ENCODE measurements at places on chromosomes 1 and 21.

DNA sequence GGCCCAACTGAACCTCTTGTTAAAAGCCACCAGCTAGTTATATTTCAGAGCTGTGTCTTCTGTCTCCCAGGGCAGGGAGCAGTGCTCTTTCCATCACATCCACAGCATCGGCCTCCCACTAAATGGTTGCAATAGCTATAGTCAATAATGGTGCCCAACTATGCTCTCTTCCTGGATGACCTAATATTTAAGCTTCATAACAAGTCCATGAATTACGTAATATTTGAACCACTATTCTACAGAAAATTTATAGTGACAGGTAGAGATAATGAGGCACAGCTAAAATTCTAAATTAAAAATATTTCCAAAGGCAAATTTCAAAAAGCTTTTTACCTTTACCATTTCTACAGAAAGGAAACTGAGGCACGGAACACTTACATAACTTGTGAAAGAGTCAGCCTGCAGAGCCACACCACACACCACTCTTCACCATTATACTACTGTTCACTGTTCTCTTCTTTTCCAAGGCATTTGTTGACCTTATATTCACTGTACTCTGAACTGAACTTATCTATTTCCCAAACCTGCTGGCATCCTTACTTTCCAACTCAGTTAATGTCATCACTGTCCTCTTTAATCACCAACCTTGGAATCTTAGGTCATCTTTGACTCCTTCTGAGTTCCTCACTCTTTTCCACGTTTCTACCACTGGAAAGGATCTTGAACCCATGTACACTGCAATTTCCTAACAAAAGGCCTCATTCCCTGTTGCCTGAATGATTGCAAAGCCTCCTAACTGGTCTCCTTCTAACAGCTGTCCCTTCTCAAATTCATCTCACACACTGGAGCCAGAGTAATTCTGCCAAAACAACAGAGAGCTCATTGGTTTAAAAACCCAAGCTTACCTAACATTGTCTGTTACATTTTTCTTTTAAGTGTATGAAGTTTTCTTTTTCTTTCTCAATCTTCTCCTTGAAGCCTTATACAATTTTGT, 85.5 kb downstream of the DDAH1 start:
- no peak for DNase-seq

GRCh38 chr1:94783342-94784189, 36.6 kb upstream of the SLC44A3 start:
- DNase-seq: peak; percentile 75

- no peak for DNase-seq
Observed at GRCh38 chr1:112083487-112083886, 94.0 kb upstream of the KCND3 start.

GRCh38 chr1:83058327-83058726, 940.6 kb downstream of the TTLL7 start:
- no peak for DNase-seq

- DNase-seq: no peak
Observed at GRCh38 chr1:11484321-11484655, 5.3 kb downstream of the DISP3 start.

- DNase-seq: no peak
Observed at GRCh38 chr21:21828130-21828529, 829.9 kb downstream of the NCAM2 start.

GRCh38 chr1:216598448-216598847, 124.8 kb downstream of the ESRRG start:
- no peak for DNase-seq

DNA sequence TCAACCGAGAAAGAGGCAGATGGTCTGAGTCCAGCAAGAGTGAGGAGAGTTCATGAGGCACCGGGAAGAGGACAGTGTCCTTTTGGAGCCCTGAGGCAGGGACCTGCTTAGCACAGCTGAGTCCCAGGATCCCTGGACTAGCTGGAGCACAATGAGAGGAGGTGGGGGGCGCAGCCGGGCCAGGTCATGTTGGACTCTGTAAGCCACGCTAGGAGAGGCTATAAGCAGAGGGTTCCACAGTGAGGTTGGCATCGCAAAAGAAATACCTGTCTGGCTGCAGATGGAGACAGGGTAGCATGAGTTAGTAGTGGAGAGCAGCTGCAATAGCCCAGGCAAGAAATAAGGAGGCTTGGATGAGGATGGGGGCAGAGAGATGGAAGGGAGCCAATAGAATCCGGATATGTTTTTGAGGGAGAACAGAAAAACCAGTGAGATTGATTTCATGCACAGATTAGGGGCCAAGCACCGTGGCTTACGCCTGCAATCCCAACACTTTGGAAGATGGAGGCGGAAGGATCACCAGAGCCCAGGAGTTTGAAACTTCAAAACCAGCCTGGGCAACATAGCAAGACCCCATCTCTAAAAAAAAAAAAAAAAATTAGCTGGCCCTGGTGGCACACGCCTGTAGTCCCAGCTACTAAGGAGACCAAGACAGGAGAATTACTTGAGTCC, 98.2 kb downstream of the DHRS3 start:
- no peak for DNase-seq

DNA sequence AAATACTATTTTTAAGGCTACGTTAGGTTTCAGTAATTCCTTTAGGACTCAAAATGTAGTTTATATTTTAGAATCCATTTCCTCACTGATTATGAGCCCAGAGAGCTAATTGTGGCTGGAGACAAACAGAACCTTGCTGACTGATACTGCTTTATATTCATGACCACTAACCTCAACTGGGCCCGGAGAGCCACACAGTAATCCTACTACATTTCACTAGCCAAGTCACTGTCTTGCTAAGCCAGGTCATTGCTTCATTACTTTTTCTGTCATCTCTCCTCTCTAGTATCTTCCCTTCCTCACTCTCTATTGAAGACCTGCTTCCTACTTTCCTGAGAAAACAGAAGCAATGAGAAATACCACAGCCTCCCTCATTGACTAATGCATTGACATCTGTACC, 24.7 kb downstream of the IL23R start:
- DNase-seq: no peak

DNA sequence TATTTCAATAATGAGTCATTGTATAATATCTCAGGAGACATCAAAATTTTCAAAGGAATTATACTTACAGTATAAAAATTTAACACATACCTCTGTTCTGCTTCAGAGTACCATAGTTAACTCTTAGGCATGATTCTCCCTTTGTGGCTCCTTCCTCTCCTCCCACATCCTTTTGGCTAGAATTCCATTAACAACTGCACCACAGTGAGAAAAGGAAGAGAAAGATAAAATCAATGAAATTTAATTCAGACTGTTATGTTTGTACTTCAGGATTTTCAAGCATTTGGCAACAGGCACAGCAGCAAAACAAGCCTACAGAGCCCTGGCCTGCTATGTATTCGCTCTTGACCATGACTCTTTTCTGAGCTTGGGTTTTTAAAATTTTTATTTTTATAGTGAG, 57.2 kb upstream of the SGIP1 start:
- DNase-seq: no peak

DNA sequence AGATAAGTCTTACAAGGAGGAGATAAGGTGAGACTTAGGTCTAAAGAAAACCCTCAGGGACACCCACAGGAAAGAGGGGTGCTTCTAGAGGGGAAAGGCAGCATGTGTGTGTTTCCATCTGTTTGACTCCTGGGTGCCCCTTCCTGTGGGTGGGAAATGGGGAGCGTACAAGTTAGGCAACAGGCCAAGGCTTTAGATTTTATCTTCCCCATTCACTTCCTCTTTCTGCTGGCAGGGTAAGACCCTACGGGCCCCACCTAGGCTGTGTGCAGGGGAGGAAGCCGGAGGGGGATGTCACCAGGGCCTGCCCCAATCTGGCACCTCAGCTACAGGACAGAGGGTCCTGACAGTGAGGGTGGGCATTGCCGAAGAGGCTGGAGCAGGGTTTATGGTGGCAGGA, 2.5 kb upstream of the OLIG1 start:
- DNase-seq: no peak

DNA sequence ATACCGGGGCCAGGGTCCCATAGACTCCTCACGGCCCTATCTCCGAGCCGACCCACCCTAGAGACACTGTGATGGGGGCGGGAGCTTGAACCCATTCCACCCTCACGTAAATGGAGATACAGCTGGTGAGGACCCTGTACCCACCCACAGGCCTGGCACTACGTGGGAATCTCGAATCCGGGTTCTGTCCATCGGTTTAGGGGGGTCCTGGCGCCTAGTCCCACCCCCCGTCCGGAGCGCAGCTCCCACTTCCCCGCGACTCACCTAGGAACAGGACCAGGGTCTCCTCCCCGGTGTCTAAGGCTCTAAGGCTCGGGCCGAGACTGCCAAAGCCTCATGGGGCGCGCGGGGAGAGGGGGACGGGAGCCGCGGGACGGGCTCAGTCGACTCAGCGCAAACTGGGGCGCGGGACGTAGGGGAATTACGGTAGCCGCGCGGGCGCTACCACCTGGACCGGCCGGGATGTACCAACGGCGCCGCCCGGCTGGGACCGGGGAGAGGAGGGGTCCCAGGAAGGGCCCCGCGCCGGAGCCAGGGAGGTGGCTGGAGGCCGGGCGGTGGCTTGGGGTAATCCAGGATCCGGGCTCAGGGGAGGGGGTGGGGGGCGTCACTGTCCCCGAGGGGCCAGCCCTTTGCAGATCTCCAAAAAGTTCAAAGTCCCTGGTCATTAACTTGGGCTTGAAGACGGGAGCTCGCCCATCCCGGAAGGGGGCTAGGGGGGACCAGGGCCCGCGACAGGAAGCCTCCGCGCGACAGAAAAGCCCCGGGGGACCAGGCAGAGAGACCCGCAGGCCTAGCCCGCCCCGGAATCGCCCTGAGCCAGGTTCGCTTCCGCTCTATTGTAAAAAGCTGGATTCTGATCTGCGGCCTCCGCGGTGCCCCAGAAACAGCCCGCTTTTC, 1.0 kb downstream of the PLEKHG5 start:
- DNase-seq: no peak

GRCh38 chr21:23804866-23805265, 1802.4 kb downstream of the MRPL39 start:
- no peak for DNase-seq

- DNase-seq: no peak
Observed at GRCh38 chr1:222890716-222891115, 75.9 kb downstream of the DISP1 start.

- DNase-seq: no peak
Observed at GRCh38 chr1:219812086-219812485, 116.3 kb downstream of the SLC30A10 start.

DNA sequence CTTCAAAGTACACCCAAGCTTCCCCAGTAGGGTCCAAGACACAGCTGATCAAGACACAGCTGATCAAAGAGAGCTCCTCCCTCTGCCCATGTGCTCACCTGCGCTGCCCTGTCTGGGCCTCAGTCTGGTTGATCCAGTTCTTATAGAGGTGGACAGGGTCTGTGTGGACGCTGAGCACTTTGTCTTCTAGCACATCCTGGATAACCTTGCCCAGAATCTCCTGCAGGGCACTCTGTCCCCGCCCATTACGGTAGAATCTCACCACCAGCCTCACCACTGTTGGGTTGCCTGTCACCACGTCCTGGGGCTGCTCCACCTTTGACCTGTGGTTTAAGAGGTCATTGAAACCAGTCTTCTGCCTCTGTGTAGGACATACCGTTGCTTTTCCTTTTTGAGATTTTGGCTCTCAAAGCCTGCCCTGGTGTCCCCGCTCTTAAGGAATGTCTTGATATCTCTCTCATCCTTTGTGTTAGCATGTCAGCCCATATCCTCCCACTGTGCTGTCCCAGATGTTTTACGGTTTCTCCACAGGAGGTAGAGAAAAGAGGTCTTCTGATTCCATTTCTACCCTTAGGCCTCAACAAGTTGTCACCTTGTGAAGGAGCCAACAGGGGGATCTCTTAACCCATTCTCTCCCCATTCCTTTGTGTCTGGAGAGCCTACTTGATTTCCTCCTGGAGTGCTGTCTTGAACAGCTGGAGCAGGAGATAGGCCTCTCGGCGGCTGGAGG, 33.5 kb downstream of the IQGAP3 start:
- DNase-seq: no peak

DNA sequence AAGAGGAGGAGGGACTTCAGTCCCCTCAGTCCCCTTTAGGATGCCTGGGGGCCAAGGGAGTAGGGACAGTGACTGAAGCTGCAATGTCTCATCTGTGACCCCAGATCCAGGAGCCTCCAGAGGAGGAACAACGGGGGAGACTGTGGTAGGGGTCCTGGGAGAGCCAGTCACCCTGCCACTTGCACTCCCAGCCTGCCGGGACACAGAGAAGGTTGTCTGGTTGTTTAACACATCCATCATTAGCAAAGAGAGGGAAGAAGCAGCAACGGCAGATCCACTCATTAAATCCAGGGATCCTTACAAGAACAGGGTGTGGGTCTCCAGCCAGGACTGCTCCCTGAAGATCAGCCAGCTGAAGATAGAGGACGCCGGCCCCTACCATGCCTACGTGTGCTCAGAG, 18.3 kb downstream of the LY9 start:
- DNase-seq: no peak

GRCh38 chr1:109985247-109986053, 885 bp downstream of the AHCYL1 start:
- DNase-seq: no peak

- DNase-seq: no peak
Observed at GRCh38 chr1:84988588-84988987, 8.3 kb downstream of the MCOLN2 start.

- DNase-seq: peak; percentile 35
Observed at GRCh38 chr1:109490029-109490933, 3.6 kb upstream of the CYB561D1 start.

- DNase-seq: no peak
Observed at GRCh38 chr21:45410151-45410864, 5.3 kb downstream of the COL18A1 start.

- DNase-seq: peak; percentile 14
Observed at GRCh38 chr21:34510148-34511142, 1.6 kb downstream of the KCNE1 start.

- no peak for DNase-seq
Observed at GRCh38 chr21:14259747-14260146, 43.8 kb downstream of the RBM11 start.

- DNase-seq: no peak
Observed at GRCh38 chr1:235468970-235469369, 35.3 kb downstream of the B3GALNT2 start.

DNA sequence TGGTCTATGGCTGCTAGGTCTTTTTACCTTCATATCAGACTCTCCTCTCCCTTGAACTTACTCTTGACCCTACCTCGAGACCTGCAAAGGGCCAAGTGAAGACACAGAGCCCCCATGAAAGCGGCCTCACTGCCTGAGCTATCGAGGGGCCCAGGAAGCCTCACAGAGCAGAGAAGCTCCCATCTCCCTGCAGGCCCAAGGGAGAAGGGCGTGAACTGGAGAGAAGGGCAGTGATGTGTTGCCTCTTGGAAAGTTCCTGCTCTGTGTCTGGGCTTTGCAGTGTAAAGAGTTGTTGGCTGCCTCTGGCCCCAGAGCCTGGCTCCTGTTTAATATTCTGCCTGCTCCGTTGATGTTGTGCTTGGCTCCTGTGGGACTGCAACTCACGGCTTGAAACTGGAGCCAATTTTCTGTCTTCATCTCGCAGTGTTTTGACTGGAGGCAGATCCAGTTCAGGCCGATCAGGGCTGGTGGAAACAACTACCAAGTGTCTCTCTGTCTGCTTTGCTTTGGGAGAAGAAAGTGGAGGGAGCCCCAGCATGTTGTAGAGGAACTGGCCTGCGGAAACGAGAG, 4.3 kb downstream of the SERTAD4 start:
- DNase-seq: peak; percentile 77

DNA sequence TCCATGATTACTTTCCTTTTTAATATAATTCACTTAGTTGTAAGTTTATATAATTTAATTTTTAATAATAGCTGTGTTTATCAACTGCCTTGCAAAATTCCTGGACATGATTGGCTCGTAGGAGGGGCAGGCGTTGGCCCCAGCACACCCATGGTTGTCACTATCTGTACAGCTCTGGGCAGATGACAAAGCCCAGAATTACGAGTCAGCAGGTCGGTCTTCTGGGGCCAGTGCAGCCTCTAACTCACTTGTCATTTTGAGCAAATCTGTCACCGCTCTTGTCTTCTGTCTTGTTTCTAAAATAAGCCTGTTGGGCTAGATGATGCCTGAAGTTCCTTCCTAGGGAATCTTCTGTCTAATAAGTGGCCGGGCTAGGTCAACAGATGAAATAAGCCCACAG, 21.4 kb upstream of the LRRC38 start:
- DNase-seq: no peak

Data from C1 segment of cervical spinal cord (tissue), 14 donors.